ENCODE measurements at places on chromosomes 3 and 15.
A peak's percentile ranks its signal among the peaks of the same experiment; 100 is the strongest.

GRCh38 chr3:126914226-126914625 is 68.7 kb upstream of the PLXNA1 start:
- DNase-seq, result no peak

GRCh38 chr3:109678600-109678999 is 341.3 kb upstream of the DPPA4 start:
- no peak for DNase-seq

DNA sequence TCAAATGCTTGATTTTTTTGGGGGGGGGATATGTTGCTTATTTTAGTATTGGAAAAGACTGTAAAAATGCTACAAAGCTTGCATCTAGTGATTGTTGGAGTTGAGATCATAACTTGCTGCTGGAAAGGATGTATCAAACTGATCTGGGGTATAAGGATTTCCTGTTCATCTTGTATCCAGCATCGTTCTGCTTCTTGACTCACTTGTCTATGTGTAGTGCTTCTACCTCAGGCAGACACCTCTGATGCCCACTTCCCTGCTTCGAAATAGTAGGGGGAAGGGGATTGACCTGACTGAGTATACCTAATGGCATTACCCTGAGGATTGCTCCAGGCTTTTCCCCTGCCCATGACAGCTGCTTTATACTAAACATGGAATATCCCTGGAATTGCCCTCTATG is 42.7 kb downstream of the STT3B start:
- DNase-seq, result peak; percentile 33

DNA sequence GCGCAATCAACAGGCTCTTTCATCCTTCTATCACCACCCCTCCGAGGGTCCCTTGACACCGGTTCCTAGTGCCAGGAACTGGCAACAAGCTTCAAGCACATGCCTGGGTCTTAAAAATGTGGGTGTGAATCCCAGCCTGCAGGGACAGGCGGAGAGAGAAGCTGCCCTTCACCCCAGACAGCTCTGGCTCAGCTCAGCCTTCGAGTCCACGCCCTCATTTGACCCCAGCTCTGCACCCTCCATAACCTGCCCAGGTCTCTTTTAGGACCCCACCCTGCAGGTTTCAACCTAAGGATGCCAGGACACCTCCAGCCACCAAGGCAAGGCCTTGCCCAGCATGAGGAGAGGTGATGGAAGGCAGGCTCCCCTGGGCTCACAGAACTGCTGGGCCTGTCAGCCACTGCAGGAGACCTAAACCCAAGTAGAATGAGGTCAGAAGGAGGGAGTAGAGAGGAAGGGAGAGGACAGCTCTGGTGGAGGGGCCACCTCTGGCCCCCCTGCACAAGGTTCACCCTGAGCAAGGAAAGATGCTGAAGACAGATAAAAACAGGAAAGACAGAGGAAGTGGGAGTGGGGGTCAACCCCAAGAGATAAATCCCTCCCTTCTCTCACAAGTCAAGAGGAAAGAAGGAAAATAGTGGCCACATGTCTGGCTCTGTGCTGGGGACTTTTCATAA is 2.6 kb upstream of the LOXL1 start:
- DNase-seq, result no peak

DNA sequence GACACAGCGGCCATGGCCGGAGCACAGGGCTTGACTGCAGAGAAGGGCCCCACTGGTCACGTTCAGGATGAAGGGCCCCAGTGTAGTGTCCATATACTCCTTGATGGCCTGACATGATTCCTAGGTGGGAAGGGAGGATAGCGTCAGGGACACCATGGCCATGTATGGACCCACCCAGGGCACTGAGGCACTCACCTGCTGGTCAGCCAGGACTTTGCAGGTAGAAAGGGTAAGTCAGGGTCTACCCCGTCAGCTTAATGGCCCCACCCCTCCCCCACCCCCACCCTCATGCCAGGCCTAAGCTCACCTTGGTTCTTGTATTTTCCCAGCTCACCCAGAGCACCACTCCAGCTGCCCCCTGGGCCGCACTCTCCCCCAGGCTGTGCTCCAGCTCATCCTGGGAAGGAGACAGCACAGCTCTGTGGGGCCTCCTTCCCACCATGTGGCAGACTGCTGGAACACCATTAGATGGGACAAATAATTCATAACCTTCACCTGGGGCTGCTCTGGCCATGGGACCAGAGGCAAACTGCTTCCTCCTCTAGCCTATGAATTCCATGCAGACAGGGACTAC is 1.6 kb upstream of the HYAL3 start:
- DNase-seq, result no peak

DNA sequence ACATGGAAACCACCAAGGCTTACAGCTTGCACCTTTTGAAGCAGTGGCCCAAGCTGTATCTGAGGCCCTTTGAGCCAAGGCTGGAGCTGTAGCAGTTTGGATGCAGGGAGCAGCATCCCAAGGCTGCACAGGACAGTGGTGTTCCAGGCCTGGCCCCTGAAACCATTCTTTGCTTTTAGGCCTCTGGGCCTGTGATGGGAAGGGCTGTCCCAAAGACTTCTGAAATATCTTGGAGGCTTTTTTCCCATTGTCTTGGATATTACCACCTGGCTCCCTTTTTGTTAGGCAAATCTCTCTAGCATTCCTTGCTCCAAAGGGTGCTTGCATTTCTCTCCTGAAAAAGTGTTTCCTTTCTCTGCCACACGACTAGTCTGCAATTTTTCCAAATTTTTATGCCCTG is 302.8 kb upstream of the MDFIC2 start:
- DNase-seq, result no peak

- DNase-seq, result no peak
Observed at GRCh38 chr15:35932531-35932930, 386.6 kb upstream of the DPH6 start.

DNA sequence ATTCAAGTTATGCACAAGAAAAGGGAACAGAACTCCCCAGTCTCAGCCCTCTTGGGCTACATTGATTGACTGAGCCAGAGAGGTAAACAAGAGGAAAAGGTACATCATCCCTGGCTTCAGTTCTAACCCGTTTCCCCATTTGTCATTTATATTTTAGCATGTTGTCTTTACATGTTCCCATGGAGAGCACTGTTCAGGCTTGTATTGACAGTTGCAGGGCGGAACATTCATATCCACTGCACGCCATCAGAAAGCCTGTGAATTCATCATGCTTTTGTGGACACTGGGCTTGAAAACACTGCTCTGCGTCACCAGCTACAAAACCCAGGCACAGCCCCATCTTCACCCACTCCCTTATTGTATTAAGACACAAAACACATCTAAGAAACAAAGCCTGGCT is 240.9 kb upstream of the EIF1B start:
- no peak for DNase-seq

GRCh38 chr3:149151843-149152242 is 22.4 kb downstream of the HPS3 start:
- DNase-seq, result peak; percentile 50

- DNase-seq, result no peak
Observed at GRCh38 chr15:26634319-26634718, 138.5 kb downstream of the GABRB3 start.

DNA sequence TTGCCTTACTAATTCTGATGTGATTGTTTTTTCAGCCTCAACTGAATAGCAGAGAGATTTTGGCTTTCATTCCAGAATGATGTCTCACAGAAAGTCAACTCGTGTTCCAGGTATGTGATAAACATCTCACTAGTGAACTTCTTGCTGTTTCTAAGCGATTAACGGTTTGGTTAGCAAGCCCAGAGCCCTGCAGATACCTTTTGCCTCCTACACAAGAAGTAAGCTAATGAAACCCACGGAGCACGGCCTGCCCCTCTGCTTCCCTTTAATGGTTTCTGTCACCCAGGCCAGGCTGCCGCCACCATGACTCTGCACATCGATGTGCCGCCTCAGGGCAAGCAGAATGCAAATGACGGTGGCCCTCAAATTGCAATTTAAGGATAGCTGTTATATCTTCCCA is 155.9 kb upstream of the ICE2 start:
- DNase-seq, result no peak

- DNase-seq, result no peak
Observed at GRCh38 chr3:197189623-197190022, 108.8 kb downstream of the DLG1 start.

DNA sequence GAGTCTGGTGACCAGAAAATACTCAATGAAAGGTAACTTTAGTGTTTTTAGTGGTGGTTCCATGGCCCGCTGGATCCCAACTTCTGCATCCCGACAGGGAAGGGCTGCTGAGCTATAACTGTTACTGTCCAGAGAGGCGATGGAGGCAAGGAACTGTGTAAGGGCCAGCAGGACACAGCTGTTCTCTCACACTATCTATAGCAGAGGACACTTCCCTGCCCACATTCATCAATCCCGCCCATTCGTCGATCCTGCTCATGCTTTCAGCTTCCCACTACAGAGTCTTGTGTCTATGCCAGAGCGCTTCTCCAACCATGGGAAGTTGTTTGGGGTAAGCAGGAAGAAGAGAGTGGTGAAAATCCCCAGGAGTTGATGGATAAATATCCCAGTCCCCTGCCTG is 8.4 kb downstream of the COLQ start:
- DNase-seq, result no peak

DNA sequence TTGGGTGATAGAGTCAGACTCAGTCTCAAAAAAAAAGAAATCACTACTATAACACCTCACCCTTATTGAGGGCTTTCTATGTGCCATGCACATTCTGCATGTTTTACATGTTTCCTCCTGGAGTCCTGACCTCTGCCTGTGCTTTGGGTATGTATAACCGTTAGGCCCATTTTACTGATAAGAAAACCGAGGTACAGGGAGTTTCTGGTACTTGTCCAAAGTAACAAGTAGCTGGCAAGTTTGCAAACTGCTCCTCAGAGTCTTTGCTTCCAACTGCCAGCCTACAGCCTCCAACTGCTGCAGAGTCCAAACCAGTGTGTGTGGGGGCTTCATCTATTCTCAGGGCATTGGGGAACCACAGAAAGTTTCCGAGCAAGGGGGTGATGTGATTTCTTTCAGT is 3.7 kb upstream of the GNAI2 start:
- no peak for DNase-seq
